Activated CD4-positive, alpha-beta memory T cell treated with anti-CD3 and anti-CD28 coated beads, Interleukin-2, amount 10 ng/mL, durations not matched to agents 7 days and 5 days (primary cell): ENCODE measurements at places on chromosomes 2 and 18. TPM values are rescaled to one million over a fixed set of nuclear protein-coding genes. Genes with fewer than 3 reads are reported as not detected.

- DNase-seq = no peak
These were observed 28.1 kb upstream of the MYCN start for GRCh38 chr2:15912203-15912602.

GRCh38 chr18:13382366-13382953 is 163.9 kb downstream of the LDLRAD4 start:
- no peak for DNase-seq

- DNase-seq = no peak
These were observed 207.2 kb downstream of the NAPG start for GRCh38 chr18:10732990-10733389.

- DNase-seq = no peak
These were observed 2.7 kb downstream of the CCDC88A start for GRCh38 chr2:55416786-55417568.

The EGR4 gene
- total RNA-seq = not detected
